ENCODE measurements at places on chromosomes 7 and 10. TPM values are rescaled to one million over a fixed set of nuclear protein-coding genes. Genes with fewer than 3 reads are reported as not detected.

The LGI1 gene
- not detected for polyA plus RNA-seq

The SLC26A5 gene
- not detected for polyA plus RNA-seq

The PON1 gene
- polyA plus RNA-seq = not detected

The INA gene
- 6.6 TPM for polyA plus RNA-seq

DNA sequence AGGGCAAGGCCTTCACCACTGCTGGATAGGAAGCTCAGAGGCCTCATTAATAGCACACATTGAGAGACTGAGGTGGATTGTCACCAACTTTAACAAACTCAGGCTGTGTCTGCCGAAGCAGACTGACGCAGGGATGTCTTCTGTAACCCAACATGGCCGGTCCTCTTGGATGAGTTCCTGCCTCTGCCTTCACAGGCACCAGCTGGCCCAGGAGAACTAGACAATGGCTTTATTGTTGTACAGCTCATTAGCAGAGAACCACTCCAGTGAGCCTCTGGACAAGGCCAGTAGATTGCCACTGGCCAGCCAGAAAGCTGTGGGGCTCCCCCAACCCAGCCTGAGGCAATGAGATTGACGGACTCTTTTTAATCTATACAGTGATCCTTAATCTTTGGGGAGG lies 9.4 kb downstream of the NODAL start:
- DNase-seq = no peak

DNA sequence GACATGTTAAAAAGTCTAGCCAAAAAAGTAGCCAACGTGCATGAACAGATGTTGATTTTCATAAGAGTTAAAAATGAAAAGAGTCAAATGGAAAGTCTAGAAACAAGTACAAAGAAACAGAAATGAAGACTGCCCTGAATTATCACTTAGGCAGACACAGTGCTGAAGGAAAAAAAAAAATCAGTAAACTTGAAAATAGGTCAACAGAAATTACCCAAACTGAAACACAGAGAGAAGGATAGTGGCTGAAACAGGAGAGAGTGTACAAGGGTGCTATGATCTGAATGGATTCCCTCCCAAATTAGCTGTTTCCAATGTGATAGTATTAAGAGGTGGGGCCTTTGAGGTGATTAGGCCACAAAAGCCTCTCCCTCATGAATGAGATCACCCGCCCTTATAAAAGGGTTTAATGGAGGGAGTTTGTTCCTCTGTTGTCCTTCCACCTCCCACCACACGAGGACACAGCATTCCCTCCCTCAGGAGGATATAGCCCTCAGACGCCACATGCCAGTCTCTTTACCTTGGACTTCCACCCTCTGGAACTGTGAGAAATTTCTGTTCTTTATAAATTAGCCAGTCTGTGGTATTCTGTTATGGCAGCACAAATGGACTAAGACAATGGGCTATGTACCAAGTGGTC lies 249.7 kb downstream of the AHR start:
- no peak for DNase-seq

GRCh38 chr7:82441669-82442478 lies 1.7 kb downstream of the CACNA2D1 start:
- no peak for DNase-seq

- DNase-seq = no peak
Observed at GRCh38 chr7:115449689-115450088, 527.8 kb downstream of the MDFIC start.

GRCh38 chr7:48964074-48964473 lies 39.7 kb downstream of the CDC14C start:
- no peak for DNase-seq

Data from AG04450 (cell line).